ENCODE measurements at places on chromosomes 7 and 10.

DNA sequence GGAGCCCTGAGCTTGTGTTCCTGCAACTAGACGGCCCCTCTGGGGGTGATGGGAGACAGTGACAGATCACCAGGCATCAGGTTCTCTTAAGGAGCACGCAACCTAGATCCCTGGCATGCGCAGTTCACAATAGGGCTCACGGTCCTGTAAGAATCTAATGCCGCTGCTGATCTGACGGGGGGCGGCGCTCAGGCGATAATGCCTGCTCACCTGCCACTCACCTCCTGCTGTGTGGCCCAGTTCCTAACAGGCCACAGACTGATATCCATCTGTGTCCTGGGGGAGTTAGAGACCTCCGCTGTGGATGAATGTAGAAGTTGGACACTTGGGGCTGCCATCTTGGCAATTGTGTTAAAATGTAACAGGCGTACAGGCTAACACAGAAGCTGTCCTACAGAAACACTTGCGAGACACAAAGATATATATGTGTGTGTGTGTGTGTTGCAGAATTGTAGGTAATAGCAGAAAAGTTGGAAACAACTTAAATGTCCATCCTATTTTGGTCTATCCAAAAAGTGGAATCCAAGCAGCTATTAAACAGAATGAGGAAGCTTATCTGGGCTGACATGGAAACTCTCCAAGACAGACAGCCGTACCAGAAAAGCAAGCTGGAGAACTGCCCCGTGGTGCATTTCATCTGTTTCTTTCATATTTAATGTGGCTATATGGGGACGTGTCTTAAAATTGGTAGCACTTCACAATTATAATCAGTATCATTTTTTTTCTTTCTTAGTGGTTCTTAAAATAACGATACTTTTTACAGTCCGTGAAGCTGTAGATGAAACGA lies 82.8 kb downstream of the MKI67 start:
- DNase-seq, result no peak

- no peak for DNase-seq
These were observed 606.5 kb downstream of the IPMK start for GRCh38 chr10:57661206-57661605.

DNA sequence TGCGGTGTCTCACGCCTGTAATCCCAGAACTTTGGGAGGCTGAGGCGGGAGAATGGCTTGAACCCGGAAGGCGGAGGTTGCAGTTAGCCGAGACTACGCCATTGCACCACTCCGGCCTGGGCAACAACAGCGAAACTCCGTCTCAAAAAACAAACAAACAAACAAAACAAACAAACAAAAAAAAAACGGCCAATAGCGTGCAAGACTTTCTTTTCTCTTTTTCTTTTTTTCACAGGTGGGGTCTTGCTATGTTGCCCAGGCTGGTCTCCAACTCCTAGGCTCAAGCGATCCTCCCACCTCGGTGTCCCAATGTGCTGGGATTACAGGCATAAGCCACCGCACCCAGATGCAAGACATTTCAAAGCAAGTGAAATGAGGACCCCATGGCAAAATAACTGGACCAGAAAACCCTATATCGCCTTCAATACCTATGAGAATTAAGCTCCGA lies 1.6 kb downstream of the PSAP start:
- DNase-seq, result no peak

DNA sequence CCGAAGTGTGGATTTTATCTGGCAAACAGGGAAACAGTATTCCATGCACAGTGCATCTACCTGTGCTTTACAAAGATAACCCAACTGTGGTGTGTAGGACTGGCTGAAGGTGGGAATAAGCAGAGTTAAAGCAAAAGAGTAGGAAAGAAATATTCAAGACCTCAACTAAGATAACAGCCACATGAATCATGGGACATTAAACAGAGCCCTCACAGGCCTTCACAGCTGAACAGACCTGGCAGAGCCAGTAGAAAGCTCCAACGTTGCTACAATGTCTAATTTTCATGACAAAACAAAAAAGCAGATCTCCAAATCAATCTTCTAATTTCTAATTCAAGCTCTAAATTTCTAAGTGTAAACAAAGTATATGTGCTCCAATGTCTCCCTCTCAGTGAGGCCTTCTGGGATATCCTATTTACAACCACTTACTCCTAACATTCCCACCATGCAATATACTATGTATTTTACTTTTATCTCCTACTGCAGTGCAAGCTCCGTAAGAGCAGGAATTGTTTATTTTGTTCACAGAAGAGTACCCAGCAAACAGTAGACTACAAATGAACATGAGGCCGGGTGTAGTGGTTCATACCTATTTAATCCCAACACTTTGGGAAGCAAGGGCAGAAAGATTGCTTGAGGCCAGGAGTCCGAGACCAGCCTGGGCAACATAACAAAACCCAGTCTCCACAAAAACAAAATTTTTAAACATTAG lies 63.5 kb downstream of the UBE2H start:
- DNase-seq, result no peak

GRCh38 chr10:6269953-6270867 lies 67.5 kb downstream of the PFKFB3 start:
- DNase-seq, result peak; percentile 35
